ENCODE measurements at places on chromosomes 5 and 9.
A peak's percentile ranks its signal among the peaks of the same experiment; 100 is the strongest.

DNA sequence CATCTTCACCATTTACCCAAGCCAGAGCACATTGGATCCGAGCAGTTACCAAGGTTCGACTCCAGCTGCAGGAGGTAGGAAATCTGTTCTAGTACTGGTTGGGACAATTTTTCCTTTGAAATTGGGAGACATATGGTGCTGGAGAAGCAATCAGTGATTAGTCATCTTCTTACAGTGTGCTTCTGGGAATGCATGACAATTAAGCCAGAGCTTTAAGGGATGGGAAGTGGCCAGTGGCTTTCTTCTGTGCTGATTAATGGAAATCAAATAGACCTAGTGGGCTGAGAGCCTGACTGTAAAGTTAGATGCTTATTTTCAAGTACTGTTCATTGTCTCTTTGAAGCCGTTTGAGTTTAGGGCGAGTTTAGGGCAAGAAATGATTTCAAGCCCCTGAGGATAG lies 152.1 kb downstream of the UNC13B start:
- no peak for DNase-seq

GRCh38 chr9:122536134-122536533 lies 9.0 kb upstream of the OR1N1 start:
- DNase-seq: no peak

- peak; percentile 69 for DNase-seq
Observed at GRCh38 chr5:133421394-133421793, 190.9 kb downstream of the FSTL4 start.

GRCh38 chr5:95644351-95645042 lies 2.1 kb upstream of the RFESD start:
- peak; percentile 60 for DNase-seq

DNA sequence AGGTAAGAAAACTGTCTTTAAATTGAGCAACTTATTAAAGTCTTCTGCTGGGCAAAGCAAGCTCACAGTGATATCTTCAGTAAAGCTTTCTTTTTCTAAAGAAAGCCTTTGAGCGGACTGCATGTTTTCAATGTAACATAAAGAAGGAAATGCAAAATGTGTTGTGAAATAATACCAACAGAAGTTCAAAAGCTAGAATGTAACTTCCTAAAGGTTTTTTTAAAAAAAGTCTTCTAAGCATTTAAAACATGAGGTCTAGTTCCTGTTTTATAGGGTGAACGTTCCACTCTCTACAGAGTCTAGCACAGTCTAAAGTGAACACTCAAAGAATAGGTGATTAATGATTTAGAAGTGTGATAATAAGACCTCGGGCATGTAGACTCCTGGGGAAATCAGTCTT lies 62.9 kb downstream of the DENND1A start:
- no peak for DNase-seq

- DNase-seq: no peak
Observed at GRCh38 chr5:108925073-108925472, 177.4 kb downstream of the FER start.

DNA sequence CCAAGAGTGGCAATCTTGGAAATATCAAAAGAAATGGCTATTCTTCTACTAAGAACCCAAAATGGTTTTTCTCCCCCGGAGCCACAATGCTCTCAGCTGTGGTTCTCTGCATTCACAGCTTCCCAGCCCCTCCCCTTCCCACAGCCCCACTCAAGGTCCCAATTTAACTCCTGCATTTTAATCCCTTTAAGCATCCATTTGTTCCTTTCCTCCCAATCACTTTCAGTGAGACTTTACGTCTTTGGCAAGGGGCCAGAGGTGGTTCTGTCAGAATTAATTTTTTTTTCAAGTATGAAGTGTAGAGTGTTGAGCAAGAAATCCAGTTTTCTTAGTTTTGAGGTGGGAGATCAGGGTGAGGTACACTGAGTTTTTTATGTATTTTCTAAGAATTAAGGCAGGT lies 256.9 kb downstream of the GLIS3 start:
- DNase-seq: no peak

DNA sequence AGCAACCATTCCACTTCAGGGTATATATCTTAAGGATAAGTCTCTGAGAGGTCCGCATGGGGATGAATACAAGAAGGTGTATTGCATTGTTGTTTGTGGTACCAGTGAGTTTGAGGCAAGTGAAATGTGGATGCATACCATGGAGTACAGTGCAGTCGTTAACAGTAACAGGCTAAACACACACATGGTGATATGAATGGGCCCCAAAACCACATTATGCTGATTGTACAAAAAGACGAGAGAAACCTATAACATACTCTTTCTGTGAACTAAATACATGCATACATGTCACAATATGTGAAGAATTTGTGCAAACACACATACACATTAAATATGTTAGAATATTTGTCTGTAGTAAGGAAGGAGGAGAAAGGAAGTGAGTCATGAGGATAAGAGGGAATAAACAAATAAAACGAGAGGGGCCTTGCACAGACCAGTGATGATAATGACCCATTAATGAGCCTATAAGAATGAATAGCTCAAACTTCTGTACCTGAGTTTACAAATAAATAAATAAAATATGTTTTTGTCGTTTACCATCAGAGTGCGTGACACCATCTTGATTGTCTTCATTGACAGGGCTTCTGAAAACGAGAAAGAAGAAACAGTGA lies 66.5 kb upstream of the RICTOR start:
- no peak for DNase-seq

DNA sequence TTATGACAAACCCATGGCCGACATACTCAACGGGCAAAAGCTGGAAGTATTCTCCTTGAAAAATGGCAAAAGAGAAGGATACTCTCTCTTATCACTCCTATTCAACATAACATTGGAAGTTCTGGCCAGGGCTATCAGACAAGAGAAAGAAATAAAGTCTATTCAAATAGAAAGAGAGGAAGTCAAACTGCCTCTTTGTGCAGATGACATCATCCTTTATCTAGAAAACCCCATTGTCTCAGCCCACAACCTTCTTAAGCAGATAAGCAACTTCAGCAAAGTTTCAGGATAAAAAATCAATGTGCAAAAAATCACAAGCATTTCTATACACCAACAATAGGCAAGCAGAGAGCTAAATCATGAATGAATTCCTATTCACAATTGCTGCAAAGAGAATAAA lies 1799.9 kb upstream of the ACO1 start:
- DNase-seq: no peak

DNA sequence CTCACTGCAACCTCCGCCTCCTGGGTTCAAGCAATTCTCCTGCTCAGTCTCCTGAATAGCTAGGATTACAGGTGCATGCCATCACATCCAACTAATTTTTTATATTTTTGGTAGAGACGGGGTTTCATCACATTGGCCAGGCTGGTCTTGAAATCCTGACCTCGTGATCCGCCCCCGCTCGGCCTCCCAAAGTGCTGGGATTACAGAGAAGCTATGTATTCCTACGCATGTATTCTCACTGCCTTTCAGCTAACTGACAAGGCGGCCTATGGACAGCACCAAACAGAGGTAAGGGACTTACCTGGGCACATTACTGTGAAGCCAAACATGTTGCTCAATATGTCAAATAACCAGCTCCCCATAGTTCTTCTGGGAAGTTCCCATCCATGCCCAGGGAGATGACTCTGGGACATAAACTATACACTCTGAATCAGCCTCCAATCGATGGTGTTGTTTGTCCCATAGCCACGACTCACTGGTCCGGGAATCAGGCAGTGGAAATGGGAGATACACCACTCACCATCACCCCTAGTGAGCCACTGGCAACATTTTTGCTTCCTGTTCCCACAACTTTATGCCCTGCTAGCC lies 114.6 kb downstream of the SYK start:
- no peak for DNase-seq

GRCh38 chr9:128629852-128630545 lies 26.6 kb downstream of the DYNC2I2 start:
- no peak for DNase-seq

DNA sequence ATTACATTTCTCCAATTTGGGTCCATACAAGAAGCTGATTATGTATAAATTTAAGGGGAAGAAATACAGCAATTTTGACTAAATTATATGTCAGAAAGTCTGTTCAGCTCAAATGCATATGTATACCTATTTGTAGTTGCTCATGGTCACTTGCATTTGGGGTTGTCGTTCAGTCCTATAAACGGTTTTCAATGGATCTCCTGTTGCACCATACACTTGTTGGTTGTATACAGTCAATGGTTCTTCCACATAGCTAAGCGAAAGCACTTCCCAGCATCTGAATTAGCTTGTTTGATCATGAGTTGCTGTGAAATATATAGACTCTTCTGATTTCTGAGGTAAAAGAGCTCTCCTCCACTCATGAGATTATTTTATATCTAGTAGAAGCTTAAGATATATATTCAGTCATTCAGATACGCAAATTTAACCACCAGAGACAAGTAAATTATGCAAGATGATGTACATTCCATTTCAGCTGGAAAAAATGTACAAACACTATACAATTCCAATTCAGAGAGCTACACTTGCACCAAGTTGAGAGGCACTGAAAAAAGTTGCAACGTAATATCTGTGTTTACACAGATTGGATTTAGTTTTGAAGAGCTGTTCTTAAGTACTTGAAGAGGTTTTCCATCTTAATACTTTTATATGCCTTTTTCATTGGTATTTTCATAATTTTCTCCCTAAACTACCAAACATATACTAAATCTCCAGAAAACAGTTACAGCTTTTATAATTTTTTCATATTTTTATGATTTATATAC lies 64.4 kb upstream of the POU5F2 start:
- no peak for DNase-seq

DNA sequence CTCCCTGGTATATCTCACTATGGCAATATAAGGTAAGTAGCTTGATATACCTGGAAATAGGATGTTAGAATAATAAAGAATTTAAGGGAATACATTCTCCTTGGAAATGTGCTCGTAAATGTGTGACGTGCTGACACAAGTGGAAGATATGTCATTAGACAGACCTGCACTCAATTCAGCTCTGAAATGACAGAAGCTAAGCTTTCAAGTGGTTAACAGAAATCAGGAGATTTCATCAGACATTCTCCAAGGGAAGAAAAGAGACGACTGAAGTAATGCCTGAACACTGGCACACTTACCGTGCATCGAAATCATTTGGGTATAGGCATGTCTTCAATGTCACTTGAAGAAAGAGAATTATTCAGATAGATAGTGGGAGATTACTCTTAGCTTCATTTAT lies 933.3 kb upstream of the CTNND2 start:
- DNase-seq: no peak

DNA sequence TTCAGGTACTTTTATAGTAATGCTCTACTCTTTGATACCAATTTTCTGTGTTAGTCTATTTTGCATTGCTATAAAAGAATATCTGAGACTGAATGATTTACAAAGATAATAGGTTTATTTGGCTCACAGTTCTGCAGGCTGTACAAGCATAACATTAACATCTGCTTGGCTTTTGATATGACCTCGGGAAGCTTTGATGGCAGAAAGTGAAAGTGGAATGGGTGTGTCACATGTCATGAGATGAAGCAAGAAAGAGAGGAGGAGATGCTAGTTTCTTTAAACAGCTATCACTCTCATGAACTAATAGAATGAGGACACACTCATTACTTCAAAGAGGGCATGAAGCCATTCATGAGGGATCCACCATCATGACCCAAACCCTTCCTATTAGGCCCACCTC lies 270.9 kb upstream of the IL12B start:
- DNase-seq: no peak

GRCh38 chr9:77879437-77879943 lies 152.1 kb downstream of the GNAQ start:
- DNase-seq: no peak

GRCh38 chr5:59474324-59474723 lies 419.2 kb downstream of the PDE4D start:
- DNase-seq: no peak

GRCh38 chr5:2896371-2897275 lies 145.1 kb upstream of the IRX2 start:
- DNase-seq: peak; percentile 22

- no peak for DNase-seq
Observed at GRCh38 chr5:85357309-85357708, 972.6 kb upstream of the EDIL3 start.

- DNase-seq: no peak
Observed at GRCh38 chr9:26205261-26205660, 527.0 kb upstream of the TUSC1 start.

DNA sequence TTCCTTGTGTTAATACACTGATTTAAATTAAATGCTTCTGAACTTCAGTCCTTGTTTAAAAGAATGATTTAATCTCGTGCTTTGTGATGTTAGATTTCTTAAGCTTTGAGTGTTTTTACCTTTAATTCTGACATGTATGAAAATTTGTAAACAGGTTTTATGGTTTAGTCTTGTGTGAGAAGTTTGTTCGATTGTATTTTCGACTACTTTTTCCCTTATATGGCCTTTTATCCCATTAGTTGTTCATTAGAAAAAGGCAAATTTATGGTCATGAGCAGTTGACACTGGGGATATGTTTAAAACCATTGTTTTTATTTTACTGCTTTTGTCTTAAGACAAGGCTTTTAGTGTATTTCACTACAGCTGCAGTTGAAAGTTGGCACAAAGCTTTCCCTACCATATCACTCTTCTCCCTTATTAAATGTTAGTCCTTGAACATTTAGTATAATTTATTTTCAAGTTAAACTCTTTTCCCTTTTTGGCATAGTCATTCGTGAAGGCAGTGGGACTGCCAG lies 3.3 kb downstream of the UBE2R2 start:
- DNase-seq: no peak

DNA sequence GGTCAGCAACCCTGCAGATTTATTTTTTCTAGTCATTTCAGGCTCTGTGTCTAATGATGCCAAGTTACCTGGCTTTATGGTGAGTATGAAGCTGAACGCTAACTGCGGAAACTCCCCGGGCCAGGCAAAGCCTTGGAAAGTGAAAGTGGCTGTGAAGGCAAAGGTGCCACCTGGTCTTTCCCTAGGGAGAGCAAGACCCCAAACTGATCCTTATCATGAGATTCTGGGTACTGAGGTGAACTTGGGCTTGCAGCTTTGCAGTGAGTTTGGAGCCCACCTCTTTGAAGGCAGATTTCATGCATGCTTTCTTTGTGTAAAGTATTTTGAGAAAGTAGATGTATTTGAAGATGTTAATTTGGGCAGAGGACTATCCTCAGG lies 63.3 kb downstream of the CARTPT start:
- DNase-seq: no peak

GRCh38 chr5:26662806-26663360 lies 375.5 kb downstream of the CDH9 start:
- DNase-seq: no peak

DNA sequence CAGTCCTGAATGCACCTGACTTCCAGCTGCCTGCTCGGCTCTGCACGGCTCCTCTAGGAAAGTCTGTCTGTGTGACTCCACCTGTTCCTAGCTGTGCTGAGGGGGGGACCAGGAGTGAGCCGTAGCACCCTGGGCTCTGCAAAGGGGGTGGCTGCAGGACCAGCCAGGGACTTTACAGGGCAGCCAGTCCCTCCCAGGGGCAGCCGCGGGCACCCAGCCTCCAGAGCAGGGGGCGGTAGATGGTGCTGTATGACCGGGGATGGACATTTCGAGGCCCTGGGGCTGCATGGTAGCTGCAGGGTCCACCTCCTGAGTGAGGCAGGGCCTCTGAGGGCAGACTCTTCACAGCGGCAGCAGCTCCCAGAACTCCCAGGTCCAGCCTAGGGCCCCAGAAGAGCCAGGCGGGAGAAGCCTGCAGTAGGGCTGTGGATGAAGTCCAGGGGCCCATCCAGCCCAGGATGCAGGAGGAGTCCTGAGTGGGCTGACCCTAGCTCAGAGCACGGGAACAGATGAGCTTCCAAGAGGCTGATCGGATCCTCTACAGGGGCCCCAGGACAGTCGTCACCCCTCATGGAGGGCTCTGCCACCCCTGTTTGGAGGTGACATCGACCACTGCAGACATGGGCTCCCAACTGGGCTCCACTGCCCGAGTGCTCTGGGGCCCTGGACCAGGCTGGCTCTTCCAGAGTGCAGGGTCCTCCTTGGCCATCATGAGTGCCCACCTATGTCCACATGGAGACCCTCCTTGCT lies 105.4 kb downstream of the ZNF354C start:
- DNase-seq: no peak

- no peak for DNase-seq
Observed at GRCh38 chr5:90602681-90603080, 44.1 kb downstream of the ADGRV1 start.
